ENCODE measurements at places on chromosomes 1 and 21.

DNA sequence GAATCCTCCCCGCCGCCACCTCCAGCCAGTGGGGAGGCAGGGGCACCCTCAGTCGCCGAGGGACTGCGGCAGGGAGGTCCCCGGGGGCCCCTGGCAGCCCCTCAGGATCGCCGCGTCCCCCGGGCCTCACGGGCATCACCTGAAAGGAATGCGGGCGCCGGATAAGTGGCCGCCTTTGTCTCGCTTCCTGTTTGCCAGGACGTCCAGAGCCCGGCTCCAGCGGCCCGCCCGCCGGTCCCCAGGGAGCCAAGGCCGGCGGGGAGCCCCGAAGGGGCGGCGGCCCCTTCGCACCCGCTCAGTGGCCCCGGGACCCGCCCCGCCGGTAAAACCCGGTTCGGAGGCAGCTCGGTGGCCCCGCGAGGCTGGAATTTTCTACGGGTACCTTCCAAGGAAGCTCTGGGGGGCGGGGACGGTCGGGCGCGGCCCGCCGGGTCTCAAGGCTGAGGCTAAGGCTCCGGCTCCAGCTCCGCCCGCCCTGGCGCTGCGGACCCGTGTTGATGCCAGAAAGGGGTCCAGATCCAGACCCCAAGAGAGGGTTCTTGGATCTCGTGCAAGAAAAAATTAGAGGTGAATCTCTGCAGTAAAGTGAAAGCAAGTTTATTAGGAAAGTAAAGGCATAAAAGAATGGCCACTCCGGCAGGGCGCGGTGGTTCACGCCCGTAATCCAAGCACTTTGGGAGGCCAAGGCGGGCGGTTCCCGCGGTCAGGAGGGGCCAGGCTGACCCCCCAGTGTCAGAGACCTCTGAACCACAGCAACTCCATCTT lies 12.6 kb downstream of the TINAGL1 start:
- peak overlapping the region; percentile 62 for H3K27ac ChIP-seq
- H3K36me3 ChIP-seq, result no peaks in the 10 kb centered on the region
- no peaks in the 10 kb centered on the region for H3K27me3 ChIP-seq
- peak overlapping the region; percentile 38 for H3K4me3 ChIP-seq

DNA sequence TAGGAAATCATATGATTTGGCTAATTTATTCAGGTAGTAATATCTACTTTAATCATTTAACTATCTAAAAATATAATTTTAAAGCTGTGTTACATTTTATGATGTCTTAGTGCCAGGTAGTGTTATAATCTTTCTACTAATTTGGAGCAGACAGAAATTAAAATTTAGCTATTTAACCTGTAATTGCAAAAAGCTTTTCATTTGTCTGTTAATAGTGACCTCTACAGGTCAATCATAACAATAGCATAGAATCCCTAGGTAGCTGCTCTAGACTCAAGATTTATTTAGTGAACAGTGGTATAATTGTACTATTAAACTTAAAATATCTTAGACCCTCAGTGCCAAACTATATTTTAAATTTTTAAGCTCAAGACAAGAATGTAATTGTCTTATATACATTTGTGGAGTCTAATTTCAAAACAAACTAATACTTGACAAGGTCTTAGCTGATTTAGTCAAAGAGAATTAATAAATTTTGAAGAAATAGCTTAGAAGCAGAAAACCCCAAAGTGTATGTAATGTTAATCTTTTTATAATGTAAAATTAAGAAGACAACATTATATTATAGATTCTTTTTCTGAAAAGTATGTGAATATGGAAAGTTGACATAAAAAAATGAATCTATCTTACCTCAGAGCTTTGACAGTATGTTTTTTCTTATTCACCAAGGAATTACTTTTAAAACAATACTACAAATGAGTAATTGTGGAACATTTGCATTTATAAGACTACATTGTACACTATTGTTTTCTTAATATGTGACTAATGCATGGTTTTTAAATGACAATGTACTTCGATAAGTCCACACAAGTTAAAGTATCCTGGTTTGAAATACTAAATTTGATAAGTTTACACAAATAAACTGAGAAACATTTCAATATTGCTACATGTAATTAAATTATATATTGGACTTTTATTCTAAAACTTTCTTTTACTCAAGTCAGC lies 64.1 kb upstream of the RNPC3 start:
- no peaks in the 10 kb centered on the region for H3K27me3 ChIP-seq
- H3K4me3 ChIP-seq, result no peak overlapping the region
- no peaks in the 10 kb centered on the region for H3K36me3 ChIP-seq
- DNase-seq, result no peak

DNA sequence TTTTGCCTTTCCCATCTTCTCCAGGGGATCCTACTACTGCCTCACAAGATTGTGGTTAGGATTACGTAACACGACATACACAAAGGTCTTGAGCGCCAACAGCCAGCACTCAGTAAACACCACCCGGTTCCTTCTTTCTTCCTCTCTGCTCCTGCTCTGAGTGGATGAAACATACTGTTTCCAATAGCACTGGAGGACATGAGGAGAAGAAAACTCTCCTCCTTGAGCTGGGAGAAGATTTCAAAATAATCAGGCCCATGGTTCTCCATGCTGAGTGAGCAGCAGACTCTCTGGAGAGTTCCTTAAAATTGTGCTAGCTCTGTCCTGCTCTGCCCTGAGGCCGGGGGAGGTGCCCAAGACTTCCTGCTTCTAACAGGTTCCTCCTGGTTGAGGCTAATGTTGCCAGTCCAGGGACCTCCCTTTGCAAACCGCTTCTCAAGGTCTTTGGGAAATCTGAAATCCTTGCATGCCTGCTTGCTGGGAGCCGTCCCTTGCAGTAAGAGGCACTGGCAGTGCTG lies 29.4 kb upstream of the MX1 start:
- DNase-seq, result no peak
- peaks cover 24% of the 10 kb centered on the region for H3K4me1 ChIP-seq
- H3K4me3 ChIP-seq, result no peak overlapping the region
- H3K27ac ChIP-seq, result peak overlapping the region; percentile 43
- H3K27me3 ChIP-seq, result no peaks in the 10 kb centered on the region

DNA sequence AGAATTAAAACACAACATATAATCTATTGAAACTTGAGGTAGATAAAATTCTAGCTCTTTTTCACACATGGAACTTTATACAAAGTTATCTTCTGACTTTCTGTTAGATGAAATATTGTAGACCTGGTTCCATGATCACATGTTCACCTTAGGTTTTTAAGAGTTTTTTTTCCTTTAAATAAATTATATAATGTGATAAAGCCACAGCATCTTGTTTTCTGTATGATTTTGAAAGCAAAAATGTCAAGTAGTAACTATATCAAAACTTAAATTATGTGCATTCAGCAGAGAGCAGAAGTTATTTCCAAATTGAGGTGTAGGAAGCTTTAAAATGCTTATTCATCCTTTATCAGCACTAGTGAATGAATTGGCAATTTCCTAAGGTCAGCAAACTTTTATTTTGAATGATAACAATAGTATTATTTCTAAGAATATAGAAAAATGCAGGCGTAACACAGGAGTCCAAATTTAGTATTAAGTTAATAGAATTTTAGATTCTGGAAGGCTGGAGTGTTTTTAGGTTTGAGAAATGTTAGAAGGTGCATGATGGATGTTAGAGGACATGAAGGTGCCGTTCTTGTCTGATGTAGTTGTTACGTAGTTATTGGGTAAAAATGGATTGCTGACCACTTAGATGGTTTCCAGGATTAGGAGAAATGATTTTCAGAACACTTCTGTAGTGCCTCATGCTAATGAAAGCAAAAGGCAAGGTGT lies 17.5 kb downstream of the BACH1 start:
- no peak overlapping the region for H3K27ac ChIP-seq
- no peak overlapping the region for H3K4me3 ChIP-seq
- H3K4me1 ChIP-seq, result peaks cover 21% of the 10 kb centered on the region
- H3K27me3 ChIP-seq, result no peaks in the 10 kb centered on the region
- H3K36me3 ChIP-seq, result no peaks in the 10 kb centered on the region

DNA sequence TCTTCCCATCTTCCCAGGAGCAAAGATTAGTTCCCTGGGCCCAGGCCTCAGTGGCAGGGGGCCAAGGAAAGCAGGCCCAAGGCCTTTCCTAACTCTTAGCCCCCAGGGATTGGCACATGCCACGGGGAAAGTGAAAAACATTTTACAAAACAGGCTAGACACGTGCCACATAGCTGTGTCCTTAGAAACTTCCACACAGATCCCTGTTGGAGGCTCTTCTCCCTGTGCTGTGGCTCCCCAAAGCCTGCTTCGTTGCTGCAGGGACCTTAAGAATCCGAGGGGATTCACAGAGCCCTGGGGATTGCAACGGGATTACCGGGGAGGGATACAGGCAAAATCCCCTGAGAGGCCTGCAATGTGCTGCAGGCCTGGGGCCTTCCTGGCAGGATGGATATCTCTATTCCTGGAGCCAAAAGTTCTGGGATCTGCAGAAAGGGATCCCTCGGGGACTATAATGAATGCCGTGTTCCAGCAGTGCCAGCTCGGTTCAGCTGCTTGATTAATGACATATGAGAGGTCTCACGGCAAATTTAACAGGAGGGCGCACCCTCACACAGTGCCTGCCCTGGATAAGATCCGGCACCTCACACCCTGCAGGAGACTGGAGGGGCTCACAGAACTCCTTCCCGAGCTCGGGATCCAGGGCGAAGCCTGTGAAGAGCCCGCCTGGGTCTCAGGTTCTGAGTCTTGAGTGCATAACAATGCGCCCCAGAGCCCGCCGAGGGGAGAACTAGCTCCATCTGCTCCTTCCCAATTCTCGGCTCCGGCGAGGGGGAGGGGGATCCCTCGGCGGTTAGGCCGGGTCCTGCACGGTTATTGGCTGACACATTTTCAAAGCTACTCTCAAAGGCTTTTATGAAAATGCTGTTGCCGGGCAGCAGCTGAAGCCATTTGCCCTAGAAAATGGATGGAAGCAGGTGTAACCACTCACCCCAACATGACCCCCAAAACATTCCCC lies 15.3 kb upstream of the RGS8 start:
- DNase-seq, result no peak
- no peaks in the 10 kb centered on the region for H3K36me3 ChIP-seq
- H3K27ac ChIP-seq, result peak overlapping the region; percentile 43

- H3K27ac ChIP-seq, result no peak overlapping the region
- no peaks in the 10 kb centered on the region for H3K27me3 ChIP-seq
- H3K36me3 ChIP-seq, result no peaks in the 10 kb centered on the region
- H3K4me1 ChIP-seq, result no peaks in the 10 kb centered on the region
- no peak for DNase-seq
These were observed 99.7 kb downstream of the BRINP3 start for GRCh38 chr1:190377991-190378390.

DNA sequence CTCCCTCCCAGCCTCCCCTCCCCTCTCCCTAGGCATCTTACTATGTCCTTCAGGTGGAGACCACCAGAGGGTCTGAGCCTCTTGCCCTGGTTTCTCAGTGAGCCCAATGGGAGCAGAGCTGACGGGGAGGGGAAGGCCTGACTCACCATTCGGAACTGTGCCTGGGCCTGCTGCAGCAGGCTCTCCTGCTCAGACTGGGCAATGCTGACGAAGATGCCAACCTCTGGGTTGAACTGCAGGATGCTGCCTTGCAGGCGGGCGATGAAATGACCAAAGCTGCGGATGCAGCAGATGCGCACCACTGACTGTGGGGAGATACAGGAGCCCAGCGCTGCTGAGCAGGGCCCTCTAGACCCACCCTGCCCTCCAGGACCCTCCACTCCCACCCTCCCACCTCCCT lies 11.0 kb upstream of the PAQR6 start:
- H3K4me1 ChIP-seq, result peaks cover 10% of the 10 kb centered on the region
- no peak overlapping the region for H3K4me3 ChIP-seq
- peaks cover 79% of the 10 kb centered on the region for H3K36me3 ChIP-seq
- no peaks in the 10 kb centered on the region for H3K27me3 ChIP-seq

DNA sequence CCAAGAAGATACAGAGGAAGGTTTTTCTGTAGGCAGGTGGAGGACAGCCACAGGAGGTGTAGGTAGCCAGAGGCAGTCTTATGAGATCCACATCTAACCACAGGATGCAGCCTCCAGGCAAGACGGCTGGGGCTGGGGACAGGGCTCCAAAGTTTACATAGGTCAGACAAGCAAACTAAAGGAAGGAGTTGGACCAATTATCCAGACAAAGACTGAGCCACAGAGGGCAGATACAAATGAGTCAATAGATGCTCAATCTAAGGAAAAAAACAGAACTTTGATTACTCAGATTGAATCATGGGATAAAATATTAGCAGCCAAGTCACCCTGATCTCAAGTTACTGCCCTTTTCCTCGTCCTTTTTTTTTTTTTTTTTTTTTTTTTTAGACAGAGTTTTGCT lies 91.6 kb downstream of the RGS7 start:
- H3K36me3 ChIP-seq, result no peaks in the 10 kb centered on the region
- H3K27ac ChIP-seq, result no peak overlapping the region
- H3K4me1 ChIP-seq, result no peaks in the 10 kb centered on the region
- no peak for DNase-seq
- H3K4me3 ChIP-seq, result no peak overlapping the region
- H3K27me3 ChIP-seq, result no peaks in the 10 kb centered on the region

GRCh38 chr1:14921057-14921456 lies 232.5 kb upstream of the TMEM51 start:
- H3K36me3 ChIP-seq, result no peaks in the 10 kb centered on the region
- H3K4me3 ChIP-seq, result no peak overlapping the region
- no peak overlapping the region for H3K27ac ChIP-seq
- H3K27me3 ChIP-seq, result no peaks in the 10 kb centered on the region
- no peak for DNase-seq

GRCh38 chr1:54796902-54797301 lies 4.2 kb downstream of the TTC22 start:
- DNase-seq, result no peak
- H3K4me3 ChIP-seq, result no peak overlapping the region
- H3K4me1 ChIP-seq, result peaks cover 96% of the 10 kb centered on the region
- H3K27me3 ChIP-seq, result no peaks in the 10 kb centered on the region

DNA sequence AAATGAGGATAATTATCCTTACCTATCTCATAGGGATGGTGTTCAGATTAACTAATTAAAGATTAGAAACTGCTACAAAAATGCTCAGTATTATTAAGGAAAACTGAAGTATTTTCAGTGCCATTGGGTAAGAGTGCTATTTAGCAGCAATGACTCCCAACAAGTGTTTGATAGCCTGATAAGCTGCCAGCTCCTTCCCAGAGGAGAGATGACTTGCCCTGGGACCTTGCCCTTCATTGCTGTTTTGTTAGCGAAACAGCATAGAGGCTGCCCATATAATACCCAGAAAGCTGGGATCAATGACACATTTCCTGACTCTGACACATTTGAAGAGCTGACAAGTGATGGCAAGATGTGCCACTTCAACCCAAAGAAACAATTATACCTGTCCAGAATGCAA lies 592.2 kb downstream of the ADGRL2 start:
- no peak overlapping the region for H3K27ac ChIP-seq
- no peaks in the 10 kb centered on the region for H3K4me1 ChIP-seq
- no peak overlapping the region for H3K4me3 ChIP-seq
- H3K36me3 ChIP-seq, result no peaks in the 10 kb centered on the region
- H3K27me3 ChIP-seq, result no peaks in the 10 kb centered on the region
